ENCODE measurements at places on chromosomes 5 and 9.

GRCh38 chr5:107012371-107012770, 658.4 kb downstream of the EFNA5 start:
- no peak for DNase-seq

DNA sequence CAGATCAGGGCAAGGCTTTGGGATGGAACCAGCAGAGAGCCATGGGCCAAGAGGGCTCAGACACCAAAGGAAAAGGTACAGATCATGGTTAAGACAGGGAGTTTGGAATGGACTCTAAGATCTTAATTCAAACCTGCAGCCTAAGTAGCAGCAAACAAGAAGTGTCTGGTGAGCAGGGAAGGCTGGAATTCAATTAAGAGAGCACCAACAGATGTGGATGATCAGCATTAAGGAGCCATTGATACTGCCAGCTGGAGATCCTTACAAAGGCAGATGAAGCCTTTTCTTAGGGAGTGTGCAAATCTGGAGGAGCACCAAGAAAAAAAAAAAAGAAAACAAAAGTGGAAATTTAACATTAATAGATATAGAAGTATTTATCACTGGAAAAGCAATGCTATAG, 516.8 kb downstream of the RASEF start:
- no peak for DNase-seq

- DNase-seq: no peak
Measured at GRCh38 chr5:115978779-115979178, 16.5 kb downstream of the LVRN start.

DNA sequence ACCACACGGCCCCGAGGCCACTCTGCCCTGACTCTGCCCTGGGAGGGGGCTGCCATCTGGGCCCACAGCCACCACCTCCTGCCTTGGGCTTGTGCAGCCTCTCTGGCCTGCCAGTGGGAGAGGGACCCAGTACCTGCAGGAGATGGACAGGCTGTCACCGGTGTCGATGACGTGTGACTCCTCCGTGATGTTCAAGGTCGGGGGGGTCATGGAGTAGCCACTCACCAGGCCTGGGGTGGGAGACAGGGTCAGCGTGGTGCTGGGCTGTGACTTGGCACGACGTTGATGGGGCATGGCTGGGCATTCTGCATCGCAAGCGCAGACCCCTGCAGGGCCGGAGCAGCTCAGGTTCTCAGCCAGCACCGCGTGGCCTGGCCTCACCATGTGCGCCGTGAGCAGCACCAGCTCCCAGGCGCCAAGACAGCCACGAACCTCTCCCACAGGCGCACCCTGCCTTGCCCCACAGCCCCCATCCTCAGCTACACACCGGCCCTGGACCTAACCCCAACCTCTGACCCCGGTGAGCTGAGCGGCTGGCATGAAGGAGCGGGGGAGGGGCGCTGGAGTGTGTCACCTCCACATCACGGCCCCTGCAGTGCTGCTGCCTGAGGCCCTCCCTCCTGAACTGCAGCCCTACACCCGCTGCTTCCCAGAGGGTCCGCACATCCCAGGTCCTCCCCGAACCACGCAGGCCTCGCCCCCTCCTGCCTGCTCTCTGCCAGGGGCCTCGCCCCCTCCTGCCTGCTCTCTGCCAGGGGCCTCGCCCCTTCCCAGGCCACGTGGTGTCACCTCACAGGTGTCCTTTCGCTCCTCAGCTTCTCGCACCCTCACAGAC, 17.6 kb downstream of the FLT4 start:
- no peak for DNase-seq

- peak; percentile 29 for DNase-seq
Measured at GRCh38 chr9:36878986-36879982, 154.8 kb downstream of the PAX5 start.

GRCh38 chr5:3288325-3288724, 307.3 kb upstream of the IRX1 start:
- DNase-seq: no peak

- DNase-seq: no peak
Measured at GRCh38 chr5:125277494-125278154, 531.2 kb upstream of the ZNF608 start.

- DNase-seq: no peak
Measured at GRCh38 chr5:10684303-10685086, 76.5 kb downstream of the DAP start.

DNA sequence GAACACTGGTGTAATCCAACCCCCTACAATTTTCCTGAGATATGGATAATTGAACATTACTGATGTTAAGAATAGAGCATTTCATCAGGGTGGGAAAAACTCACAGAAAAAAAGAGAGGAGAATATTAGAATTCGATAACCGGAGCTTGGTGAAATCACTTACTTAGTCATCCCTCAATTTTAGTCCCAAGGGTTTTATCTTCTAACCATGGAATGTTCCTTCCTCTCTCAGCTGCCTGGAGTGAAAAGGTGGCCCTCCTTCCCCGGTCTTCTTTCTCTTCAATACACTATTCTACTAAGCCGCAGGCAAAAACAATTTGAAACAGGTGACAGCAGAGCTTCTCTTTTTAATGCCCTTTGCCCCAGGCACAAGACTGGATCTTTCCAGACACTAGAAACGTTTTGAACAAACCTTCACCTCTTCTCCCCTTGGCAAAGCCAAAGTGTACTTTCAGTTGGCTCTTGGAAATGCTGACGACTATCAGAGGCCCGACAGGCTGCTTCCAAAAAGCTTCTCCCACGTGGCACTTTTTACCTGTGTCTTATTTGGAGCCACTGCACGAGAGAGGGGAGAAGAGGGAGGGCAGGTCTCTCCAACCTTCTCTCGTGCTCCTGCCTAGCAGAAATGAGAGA, 543.9 kb downstream of the TLE1 start:
- DNase-seq: no peak

DNA sequence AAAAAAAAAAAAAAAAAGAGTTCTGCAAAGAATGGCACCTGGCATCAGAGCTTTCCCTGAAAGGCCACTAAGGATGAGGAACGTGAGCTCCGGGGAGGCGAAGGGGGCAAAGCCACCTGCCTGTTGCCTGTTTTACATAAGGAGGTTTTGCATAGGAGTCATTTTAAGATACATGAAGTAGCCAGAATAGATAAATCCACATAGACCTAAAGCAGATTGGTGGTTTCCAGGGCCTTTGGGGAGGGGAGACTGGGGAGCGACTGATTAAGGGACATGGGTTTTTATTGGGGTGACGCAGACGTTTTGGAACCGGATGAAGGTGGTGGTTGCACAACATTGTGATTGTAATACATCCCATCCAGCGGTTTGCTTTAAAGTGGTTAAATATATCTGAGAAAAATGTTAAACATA, 7.1 kb downstream of the NEK6 start:
- no peak for DNase-seq
